Natural killer cell treated with Interleukin-12 subunit alpha and Interleukin-12 subunit beta and Interleukin-15 and Interleukin-18, amount 100 ng/mL, for 72 hours (primary cell): ENCODE measurements at places on chromosomes 4 and X. TPM values are rescaled to one million over a fixed set of nuclear protein-coding genes. Genes with fewer than 3 reads are reported as not detected.

Gene PIR
- 5.4 TPM for total RNA-seq

Gene FMR1NB
- not detected for total RNA-seq

Gene NDP
- not detected for total RNA-seq

Gene ADRA2C
- total RNA-seq: not detected

Gene HPSE
- total RNA-seq: 13.9 TPM

Gene NEIL3
- total RNA-seq: 5.9 TPM

Gene PDHA1
- total RNA-seq: 141 TPM

Gene TRIM2
- not detected for total RNA-seq

Gene ADH1C
- total RNA-seq: not detected

Gene PABPC4L
- not detected for total RNA-seq

Gene SPIN2B
- 9.3 TPM for total RNA-seq

Gene FAM9C
- not detected for total RNA-seq

Gene ADGRL3
- not detected for total RNA-seq

Gene RBMX2
- total RNA-seq: 24.4 TPM

Gene SSX2
- not detected for total RNA-seq

Gene CACNA1F
- total RNA-seq: not detected

Gene L1CAM
- total RNA-seq: 0.74 TPM
